ENCODE measurements at places on chromosomes 13 and 19. TPM values are rescaled to one million over a fixed set of nuclear protein-coding genes. Genes with fewer than 3 reads are reported as not detected.

GRCh38 chr19:1780272-1780958 is 27.1 kb downstream of the ONECUT3 start:
- DNase-seq = no peak

The PRR20E gene
- not detected for total RNA-seq

DNA sequence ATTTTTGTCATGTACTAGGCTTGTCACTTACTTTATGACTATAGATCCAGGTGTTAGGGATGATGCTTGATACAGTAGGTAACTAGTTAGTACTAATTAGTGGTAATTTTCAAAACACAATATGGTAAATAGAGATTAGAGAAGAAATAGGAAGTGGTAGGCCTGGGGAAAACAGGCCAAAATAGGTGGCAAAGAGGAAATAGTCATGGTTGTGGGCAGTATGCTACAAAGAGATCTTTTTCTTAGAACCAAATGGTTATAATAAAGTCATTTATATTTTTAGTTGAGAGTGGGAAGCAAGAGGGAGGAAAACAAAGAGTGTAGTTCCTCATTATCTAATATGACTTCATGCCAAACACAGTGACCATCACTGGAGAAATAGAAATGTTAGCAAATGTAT is 9.1 kb upstream of the VWA8 start:
- no peak for DNase-seq

GRCh38 chr13:94209117-94209516 is 270.4 kb downstream of the DCT start:
- DNase-seq = no peak

The SIGLEC5 gene
- total RNA-seq = not detected

The C19orf85 gene
- total RNA-seq = not detected

The CCDC169 gene
- total RNA-seq = 3.2 TPM

GRCh38 chr13:35345992-35346391 is 130.5 kb downstream of the MAB21L1 start:
- DNase-seq = no peak

GRCh38 chr19:33722456-33723239 is 74.0 kb upstream of the KCTD15 start:
- DNase-seq = no peak

The PRODH2 gene
- not detected for total RNA-seq

DNA sequence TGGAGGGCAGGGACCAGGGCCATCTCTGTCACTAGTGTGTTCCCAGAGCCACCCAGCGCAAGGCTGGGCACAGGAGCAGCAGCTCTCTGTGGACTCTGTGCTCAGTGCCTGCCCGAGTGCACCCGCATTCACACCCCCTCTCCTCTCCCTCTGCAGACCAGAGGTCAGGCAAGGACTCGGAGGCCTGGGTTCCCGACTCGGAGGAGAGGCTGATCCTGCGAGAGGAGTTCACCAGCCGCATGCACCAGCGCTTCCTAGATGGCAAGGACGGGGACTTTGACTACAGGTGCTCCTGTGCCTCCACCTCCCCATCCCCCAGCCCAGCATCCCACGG is 10.2 kb downstream of the CCDC97 start:
- DNase-seq = no peak

GRCh38 chr19:22605275-22606211 is 28.6 kb upstream of the ZNF492 start:
- no peak for DNase-seq

The PGLYRP1 gene
- not detected for total RNA-seq
